ENCODE measurements at places on chromosomes 1 and 21.
A peak's percentile ranks its signal among the peaks of the same experiment; 100 is the strongest.

DNA sequence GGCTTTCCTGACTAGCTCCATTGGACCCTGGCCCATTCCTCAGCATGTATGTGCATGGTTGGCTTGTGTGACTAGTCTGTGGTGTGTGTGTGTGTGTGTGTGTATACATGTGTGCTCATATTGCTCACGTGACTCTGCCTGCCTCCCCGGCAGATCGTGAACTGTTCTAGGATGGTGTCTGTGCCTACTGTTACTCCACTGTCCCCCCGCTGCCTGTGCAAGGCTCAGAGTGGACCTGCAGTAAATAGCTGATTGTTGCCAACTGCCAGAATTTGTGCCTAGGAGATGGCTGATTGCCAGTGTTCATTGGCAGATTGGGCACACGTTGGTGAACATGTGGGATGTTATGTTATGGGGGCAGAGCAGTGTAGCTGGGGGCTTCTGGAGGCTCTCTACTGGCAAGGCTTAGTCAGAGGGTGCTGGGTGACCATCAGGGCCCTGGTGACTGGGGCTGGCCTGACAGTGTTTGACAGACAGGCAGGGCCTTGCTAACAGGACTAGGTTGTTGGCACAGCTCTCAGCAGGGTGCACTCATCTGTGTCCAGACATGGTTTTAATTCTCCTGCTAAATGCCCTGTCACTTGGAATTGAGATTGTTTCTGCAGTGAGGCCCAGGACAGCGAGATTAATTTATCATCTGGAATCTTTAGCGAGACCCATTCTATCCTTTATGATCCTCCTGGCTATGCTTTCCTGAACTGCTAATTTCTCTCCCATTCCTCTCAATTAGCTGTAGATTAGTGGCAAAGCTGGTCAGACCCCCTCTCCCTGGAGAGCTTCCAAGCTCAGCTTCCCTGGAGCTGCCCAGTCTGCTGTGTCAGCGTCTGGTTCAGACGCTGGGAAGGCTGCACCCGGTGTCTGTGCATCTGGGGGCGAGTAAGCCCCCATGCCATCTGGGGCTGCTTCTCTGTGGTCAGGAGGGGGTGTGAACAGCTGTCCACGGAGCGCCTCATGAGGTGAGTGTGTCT lies 20.8 kb downstream of the SLC6A17 start:
- DNase-seq, result no peak

GRCh38 chr1:201335174-201335870 lies 42.2 kb downstream of the TNNT2 start:
- no peak for DNase-seq

- peak; percentile 61 for DNase-seq
Measured at GRCh38 chr1:110875216-110875731, 2.3 kb downstream of the CD53 start.

GRCh38 chr1:200540281-200540680 lies 80.3 kb downstream of the KIF14 start:
- no peak for DNase-seq

- DNase-seq, result no peak
Measured at GRCh38 chr1:9905010-9905409, 5.1 kb downstream of the CTNNBIP1 start.

DNA sequence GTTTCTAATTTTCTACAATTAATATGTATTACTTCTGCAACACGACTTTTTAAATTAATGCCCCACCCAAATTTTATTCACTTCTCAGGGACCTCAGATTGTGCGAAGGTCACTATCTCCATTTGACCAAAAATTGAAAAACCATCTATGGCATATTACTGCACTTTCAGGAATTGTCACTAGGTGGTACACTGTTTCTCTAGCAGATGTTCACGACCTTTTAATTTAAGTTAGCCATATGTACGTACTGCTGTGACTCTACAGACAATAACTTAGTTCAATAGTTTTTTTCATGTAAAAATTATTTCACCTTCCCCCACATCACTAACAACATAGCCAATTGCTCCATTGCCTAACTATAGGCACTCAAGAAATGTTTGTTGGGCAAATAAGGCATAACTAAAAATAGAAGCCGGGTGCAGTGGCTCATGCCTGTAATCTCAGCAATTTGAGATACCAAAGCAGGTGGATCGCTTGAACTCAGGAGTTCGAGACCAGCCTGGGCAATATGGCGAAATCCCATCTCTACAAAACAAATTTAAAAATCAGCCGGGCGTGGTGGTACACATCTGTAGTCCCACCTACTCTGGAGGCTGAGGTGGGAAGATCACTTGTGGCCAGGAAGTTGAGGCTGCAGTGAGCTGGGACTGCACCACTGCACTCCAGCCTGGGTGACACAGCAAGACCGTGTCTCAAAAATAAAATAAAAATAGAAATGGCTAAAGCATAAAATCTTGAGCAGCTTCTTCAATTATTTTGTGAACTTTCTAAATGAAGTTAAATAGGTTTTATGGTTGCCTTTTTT lies 75.7 kb upstream of the PKN2 start:
- DNase-seq, result peak; percentile 0

GRCh38 chr1:213331631-213332175 lies 280.7 kb downstream of the RPS6KC1 start:
- no peak for DNase-seq
